Activated CD8-positive, alpha-beta memory T cell treated with anti-CD3 and anti-CD28 coated beads for 48 hours (primary cell): ENCODE measurements at places on chromosomes 3 and 15.

GRCh38 chr3:144815655-144816054 lies 844.0 kb downstream of the DIPK2A start:
- DNase-seq = no peak

DNA sequence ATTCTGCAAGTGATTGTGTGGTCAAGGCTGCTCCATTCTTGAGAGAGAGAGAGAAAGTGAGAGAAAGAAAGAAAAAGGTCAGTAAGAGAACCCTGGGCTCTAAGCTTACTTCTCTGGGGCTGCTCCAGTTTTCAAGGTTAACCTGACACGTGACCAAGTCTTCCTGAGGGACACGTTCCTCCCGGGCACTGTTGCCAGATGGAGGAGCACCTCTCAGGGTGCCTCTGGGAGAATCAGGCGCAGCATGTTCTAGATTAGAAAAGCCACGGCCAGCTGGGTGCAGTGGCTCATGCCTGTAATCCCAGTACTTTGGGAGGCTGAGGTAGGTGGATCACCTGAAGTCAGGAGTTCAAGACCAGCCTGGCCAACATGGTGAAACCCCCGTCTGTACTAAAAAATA lies 60.8 kb downstream of the ITGA11 start:
- no peak for DNase-seq

DNA sequence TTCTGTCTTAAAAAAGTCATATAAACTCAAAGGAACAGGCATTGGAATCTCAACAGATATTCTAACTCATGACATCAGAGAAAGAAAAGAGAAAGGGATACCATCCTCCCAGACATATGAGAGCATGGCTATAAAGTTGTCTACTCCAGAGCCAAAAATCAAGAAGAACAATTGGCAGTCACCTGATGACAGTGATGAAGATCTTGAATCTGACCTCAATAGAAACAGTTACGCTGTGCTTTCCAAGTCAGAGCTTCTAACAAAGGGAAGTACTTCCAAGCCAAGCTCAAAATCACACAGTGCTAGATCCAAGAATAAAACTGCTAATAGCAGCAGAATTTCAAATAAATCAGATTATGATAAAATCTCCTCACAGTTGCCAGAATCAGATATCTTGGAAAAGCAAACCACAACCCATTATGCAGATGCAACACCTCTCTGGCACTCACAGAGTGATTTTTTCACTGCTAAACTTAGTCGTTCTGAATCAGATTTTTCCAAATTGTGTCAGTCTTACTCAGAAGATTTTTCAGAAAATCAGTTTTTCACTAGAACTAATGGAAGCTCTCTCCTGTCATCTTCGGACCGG lies 35.9 kb downstream of the UNC13C start:
- no peak for DNase-seq

DNA sequence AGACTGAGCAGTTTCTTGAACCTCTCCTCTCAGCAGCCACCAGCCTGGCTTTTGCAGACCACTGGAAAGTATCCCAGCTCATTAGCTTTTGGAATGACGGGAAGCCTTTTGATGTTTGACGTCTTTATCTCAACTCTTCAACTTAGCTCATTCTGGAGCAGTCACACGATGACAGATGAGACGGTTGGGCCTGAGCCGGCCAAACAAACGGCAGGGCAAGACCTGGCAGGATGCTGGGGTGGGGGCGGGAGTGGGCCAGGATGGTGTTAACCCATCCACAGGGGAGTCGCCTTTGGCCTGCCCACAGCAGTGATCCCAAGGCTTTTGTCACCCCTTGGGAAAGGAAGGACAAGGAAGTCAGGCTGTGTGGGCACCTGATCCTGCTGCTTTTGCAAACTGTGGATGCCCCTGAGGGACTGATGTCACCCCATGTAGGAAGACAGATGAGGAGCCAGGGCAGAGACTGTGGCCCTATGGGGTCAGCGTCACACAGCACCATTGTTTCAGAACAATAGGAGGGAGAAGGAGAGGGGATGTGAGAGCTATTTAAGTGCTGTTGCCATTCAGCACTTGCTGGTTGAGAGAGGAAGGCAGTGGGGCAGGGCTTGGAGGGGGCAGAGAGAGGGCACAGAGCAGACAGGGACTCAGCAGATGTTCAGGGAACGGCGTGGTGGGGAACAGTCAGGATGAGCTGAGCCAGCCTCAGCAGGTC lies 121.9 kb upstream of the CTDSPL start:
- DNase-seq = no peak
